NCI-H1930 (cell line): ENCODE measurements at places on chromosomes 7 and 10.

- DNase-seq: no peak
Measured at GRCh38 chr7:50362712-50363282, 58.3 kb downstream of the IKZF1 start.

GRCh38 chr7:140591180-140591902, 49.3 kb downstream of the DENND2A start:
- no peak for DNase-seq

DNA sequence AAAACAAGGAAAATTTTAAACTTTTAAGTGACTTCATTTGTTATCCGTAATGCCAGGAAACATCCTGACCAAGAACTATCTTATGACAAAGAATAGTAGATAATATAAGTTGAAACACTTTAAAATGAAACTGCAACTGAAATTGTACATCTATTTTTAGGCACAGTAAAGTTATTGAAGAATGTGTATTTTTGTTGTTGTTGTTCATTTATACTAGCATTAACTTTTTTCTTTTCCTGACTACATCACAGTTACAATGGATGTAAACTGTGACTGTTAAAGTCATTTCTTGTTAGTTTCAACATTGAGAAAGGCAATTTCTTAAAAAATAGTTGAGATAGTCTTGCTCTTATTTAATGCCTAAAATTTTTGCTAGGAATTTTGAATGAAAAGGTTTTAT, 2.6 kb downstream of the CPED1 start:
- no peak for DNase-seq

DNA sequence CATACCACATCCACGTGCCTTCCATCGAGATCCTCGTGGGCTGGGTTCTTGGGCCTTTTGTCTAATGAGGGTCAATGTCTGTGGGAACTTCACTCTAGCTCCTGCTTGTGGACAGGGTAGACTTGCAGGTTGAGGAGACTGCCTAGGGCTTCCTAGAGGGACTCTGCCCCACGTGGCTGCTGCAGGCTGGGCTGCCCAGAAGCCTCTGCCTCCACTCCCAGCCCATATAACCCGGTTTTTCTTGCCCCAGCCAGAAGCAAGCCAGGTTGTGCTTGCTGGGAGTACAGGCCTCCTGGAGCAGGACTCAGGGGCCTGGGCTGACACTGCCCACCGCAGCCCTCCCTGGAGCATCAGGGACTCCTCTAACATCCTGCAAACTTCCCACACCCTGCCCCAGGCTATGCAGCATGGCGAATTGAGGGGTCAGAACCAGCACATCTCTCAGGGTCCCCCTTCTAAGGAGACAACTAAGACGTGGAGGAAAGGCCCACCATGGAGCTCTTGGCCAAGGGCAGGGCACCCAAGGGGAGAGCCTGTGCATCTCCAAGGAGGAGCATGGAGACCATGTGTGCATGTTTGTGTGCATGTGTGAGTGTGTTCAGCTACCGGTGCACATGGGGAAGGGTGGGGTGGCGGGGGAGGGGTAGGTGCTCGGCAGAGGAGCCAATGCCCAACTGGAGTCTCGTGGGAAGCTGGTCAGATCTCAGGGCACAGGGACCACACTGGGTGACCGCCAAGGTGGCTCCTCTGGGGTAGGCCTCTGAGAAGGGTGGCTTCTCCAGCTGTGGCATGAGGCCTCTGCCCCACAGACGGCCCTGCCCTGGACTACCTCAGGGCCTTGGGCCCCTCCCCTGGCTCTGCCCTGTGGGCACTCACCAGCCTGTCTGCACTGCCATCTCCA, 62.6 kb downstream of the RASGEF1A start:
- no peak for DNase-seq

- DNase-seq: no peak
Measured at GRCh38 chr7:99453105-99453504, 12.9 kb downstream of the ATP5MF start.
